WERI-Rb-1 (cell line): ENCODE measurements at places on chromosomes 13 and 19.

- no peak for DNase-seq
These were observed 10.6 kb downstream of the PCDH8 start for GRCh38 chr13:52837850-52838249.

- no peak for DNase-seq
These were observed 10.3 kb upstream of the ZNF83 start for GRCh38 chr19:52648336-52649016.

DNA sequence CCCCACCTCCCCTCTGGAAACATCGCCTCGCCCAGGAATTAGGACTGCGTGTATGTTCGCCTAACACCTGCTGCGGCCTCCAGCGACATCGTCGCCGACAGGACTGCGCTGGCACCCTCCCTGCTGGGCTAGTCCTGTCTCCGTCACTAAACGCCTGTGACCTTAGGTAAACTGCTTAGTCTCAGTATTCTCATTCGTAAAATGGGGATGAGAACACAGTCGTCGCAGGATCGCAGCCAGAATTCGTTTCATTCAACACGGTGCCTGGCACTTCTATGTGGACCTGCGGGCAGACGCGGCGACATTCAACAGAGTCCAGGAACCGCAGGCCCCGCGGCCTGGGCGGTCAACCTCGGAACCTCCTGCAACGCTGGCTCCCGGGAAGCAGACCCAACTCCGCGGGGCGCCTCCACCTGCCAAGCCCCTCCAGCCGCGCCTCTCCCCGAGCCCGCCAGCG, 485 bp downstream of the CRYL1 start:
- DNase-seq: peak; percentile 39

GRCh38 chr19:32350471-32350865, 5.1 kb downstream of the ZNF507 start:
- DNase-seq: no peak

DNA sequence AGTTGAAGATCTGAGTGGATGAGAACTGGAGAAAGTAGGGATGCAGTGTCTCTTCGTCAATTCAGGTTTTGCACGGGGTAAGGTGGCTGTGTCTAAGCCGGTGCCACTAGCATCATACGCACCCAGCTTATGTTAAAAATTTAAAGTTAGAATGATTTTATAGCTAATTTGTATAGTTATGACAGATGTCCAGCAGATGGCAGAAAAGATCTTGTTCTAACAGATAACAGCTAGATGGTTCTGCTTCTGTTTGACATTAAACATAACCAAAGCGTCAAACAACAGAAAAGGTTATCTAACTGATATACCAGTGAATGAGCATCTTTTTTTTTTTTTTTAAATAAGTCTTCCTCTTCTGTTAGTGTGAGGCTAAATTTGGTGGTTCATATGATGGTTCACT, 18.8 kb upstream of the EDDM13 start:
- DNase-seq: no peak

DNA sequence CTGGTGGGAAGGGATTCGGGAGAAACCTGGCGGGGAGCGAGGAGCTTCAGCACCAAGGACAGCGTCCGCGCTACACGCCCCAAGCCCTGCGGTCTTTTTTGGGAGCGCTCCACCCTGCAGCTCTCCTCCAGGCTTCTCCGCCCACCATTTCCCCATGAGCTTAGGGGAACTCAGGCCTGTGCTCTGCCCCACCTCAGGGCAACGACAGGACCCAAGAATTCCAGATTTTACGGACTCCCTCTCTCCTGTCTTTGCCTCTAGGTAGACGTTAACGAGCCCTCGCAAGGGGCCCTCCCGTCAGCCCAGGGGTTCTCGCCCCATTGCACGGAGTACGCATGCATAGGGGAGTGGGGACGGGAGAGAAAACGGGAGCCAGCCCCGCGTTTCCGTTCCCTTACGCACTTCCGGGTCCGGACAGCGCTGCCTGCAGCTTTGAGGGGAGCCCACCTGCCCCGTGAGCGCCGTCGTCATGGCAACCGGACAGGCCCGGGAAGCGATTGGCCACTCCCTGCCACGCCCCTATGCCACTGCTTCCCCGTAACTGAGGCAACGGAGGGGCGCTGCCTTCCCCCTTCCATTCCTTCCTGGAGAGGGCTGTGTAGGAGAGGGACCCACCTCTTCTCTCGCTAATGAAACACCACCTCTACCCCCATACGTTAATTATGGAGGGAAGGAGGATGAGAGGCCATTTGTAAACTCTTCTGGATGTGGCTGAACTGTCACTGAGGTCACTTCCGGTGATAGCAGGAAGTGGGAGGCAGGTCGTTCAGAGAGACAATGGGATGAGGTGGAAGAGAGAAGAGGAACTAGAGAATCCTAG, 20.8 kb downstream of the NOVA2 start:
- peak; percentile 97 for DNase-seq

DNA sequence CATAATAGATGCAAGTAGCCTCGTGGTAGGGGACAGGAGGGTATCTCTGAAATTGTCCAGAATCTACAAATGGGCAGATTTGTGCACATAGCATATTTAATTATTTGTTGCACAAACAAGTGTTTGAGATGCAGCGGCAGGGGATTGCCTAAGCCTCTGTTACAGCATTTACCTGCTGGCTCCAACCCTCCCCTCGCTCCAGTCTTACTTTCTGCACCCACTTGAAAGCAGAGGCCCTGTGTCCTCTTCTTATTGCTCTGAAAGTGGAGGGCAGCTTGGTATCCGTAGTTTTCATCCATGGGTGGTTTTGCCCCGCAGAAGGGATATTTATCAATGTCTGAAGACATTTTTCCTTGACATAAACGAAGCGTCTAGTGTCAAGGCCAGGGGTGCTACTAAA, 73.0 kb upstream of the STK24 start:
- DNase-seq: no peak

GRCh38 chr13:39035204-39035603, 2.7 kb downstream of the PROSER1 start:
- no peak for DNase-seq

DNA sequence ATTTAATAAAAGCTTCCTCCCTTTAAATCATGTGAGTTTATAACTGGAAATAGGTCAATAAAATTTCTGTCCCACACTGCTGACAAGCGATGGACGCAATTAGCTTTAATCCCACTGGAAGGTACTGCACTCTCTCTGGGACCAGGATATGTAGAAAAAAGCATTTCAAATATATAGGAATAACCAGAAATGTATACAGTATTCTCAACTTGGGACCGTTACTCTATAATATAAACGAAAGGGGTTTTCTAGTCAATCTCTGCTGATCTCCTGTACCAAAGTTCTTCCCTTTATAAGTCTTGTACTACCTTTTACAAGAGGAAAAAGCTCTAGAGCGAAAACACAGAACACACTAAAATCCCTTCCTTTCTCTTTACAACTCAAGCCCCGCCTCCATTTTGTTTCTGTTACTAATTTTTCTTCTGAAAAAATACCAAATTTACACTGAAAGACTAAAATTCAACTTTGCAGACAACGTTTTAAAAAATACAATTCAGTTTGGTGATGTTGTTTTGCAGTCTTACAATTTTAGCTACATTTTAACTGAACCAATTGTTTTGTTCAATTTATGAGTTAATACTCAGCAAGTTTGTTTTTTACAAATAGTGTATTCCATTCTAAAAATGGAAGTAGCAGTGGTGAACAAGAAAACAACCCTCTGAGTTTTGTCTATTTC, 1.7 kb upstream of the USPL1 start:
- DNase-seq: no peak

DNA sequence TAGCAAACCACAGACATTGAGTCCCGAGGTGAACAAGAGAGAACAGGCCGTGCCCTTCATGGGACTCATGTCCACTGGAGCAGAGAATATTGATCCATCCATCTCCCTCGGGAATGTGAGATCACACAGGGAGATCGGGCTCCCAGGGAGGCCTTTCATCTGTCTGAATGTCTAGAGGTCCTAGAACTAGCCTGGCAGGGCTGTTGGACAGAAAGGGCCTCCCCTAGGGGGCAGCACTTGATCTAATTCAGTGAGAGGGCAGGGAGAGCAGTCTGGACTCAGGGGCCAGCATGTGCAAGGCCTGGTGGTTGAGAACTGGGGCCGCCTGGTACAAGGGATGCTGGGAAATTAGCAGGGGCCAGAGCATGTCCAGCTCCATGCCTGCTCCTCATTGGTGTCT, 4.3 kb downstream of the RUVBL2 start:
- DNase-seq: peak; percentile 92

DNA sequence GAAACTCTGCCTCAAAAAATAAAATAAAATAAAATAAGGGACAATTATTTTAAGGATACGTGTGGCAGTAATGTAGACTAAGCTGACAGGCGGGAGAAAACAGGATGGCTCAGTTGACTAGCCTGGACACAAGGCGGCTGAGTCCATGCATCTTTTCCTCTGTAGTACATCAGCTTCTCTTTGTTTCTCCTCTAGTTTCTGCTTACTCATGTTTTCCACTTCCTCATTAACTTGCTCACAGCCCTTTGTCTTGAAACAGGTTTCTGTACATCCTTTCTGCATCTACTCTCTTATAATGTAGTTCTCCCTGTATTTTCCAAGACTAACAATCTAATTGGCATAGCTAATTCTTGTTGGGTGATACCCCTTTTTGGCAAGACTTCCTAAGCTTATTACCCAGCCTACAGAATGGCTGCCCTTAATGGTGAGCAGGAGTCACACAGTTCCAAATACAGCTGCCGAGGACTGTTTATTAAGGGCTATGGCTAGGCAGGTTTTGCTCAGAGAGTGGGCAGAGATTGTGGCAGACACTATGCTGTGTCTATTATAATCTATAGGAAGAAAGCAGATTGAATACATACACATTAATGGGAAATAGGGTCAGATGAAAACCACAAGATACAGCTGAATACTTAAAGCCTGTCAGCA, 58.7 kb upstream of the KLF5 start:
- DNase-seq: no peak

- no peak for DNase-seq
These were observed 74.0 kb downstream of the PDS5B start for GRCh38 chr13:32660227-32660626.

GRCh38 chr13:112172017-112172416, 105.1 kb downstream of the SOX1 start:
- DNase-seq: no peak

DNA sequence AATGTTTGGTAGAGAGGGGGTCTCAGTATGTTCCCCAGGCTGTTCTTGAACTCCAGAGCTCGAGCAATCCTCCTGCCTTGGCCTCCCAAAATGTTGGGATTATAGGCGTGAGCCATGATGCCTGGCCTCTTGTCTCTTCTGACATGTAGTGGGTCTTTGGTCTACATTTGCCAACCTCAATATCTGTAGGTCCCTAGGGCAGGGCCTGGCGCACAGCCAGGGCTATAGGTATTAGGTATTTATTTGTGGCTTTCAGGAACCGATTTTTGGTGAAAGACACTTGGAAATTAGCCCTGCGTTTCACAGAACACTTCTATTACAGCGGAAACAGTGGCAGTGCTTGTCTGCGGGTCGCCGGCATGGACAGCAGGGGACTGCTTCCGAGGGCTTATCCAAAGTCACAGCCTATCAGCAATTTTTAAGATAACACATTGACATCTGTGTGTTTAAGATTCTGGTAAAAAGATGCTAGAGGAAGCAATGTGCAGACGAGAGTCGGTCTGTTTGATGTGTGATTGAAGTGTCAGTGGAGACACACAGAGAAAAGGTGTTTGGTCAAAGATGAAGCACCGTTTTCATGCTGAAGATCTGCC, 14.5 kb downstream of the ZNF536 start:
- DNase-seq: no peak

DNA sequence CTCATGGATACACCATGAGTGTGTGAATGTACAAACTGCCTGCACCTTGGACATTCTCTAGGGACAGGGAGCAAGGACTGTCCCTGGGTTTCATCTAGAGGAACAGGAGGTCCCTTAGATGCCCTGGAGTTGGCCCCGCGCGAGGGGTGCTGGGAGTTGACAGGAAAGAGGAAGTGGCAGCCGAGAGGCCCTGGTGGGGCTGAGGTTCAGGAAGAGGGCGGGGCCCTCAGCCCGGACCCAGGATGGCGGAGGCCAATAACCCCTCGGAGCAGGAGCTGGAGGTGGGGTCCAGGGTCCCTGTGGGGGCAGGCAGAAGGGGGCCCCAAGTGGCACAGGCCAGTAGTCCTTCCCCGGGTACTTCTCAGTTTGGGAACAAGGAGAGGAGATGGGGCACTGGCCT, 6.9 kb downstream of the PKN1 start:
- no peak for DNase-seq

GRCh38 chr19:33465371-33465770, 56.2 kb downstream of the PEPD start:
- no peak for DNase-seq

- DNase-seq: no peak
These were observed 298.1 kb downstream of the FOXO1 start for GRCh38 chr13:40368127-40368891.

DNA sequence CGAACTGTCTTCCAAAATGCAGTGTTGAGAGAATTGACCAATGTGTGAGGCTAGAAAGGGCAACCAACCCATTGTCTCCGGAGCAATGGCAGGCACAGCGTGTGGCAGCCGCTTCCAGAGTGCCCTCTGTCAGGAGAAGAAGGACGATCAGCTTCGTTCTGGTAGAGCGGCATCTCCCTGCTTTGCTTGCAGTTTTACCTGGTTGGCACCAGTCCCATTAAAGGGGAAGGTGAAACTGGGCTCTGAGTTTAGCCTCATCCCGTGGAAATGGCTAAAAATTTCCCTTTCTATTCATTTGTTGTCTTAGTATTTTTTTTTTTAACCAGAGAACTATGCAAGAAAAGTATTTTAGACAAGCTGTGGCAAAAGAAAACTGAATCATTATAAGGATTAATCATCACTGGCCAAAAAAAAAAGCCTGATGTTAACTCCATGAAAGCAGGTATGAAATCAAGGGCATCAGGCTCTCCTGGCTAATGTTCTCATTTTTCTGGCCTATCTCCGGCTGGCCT, 81.5 kb upstream of the SLC7A1 start:
- no peak for DNase-seq

DNA sequence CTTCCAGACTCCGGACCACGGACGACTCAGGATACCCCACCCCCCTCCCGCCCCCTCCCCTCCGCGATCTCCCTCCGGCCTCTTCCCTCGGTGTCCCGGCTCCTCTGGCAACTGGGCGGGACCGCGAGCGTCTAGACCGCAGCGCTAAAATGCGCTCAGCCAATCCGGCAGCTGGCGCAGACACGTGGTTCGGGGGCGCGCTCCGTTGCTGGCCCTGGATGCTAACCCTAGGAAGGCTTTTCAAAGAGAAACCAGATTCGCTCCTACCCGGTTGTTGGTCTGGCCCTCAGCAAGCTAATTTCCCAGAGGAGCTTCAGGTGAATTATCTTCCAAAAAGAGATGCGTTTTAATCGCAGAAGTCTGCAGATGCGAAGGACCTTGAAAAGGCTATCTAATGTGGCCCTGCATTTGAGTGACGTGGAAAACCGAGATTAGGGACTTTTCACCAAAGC, at the start of gene DZIP1:
DZIP1 (minus strand) TSS at position 106 of the 452 bp plus-strand sequence. CDS start 2,677 bp downstream, outside the sequence.
- DNase-seq: peak; percentile 98

- DNase-seq: no peak
These were observed 28.9 kb downstream of the ZFR2 start for GRCh38 chr19:3839941-3840340.

- no peak for DNase-seq
These were observed 127.9 kb downstream of the KCTD12 start for GRCh38 chr13:76758257-76758656.
